ENCODE measurements at places on chromosomes 13 and 19. TPM values are rescaled to one million over a fixed set of nuclear protein-coding genes. Genes with fewer than 3 reads are reported as not detected.

The COG6 gene
- 5.4 TPM for total RNA-seq

DNA sequence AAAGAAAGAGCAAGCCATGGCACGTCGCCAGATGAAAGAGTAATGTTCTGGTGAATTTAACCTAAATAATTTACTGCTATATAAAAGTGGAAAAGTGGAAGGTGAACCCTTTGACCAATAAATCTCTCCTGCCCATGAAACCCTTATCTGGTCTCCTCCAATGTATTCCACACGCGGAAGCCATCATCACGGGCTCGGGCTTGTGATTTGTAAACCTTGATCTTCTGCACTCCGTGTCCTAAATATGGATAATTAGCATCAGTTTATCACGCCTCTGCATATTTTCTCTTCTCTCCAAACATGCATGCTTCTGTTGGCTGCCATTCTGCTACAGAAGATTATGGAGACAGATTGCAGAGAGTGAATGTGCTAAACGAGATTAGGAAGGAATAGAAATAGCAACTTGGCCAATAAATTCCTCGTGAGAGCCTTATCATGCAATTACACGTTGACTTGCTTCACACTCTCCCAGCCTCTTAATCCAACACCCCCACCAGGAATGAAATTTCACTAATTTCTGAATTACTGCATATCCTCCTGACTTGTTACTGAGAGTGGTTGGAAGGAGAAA lies 34.5 kb downstream of the SOX1 start:
- DNase-seq = no peak

- DNase-seq = no peak
These were observed 198.7 kb upstream of the SERP2 start for GRCh38 chr13:44174769-44175425.

GRCh38 chr19:3369337-3370213 lies 3.2 kb downstream of the NFIC start:
- DNase-seq = peak; percentile 83

- DNase-seq = peak; percentile 48
These were observed 45.4 kb downstream of the TPT1 start for GRCh38 chr13:45295536-45295935.

GRCh38 chr19:18179957-18180356 lies 6.3 kb downstream of the IFI30 start:
- DNase-seq = no peak

DNA sequence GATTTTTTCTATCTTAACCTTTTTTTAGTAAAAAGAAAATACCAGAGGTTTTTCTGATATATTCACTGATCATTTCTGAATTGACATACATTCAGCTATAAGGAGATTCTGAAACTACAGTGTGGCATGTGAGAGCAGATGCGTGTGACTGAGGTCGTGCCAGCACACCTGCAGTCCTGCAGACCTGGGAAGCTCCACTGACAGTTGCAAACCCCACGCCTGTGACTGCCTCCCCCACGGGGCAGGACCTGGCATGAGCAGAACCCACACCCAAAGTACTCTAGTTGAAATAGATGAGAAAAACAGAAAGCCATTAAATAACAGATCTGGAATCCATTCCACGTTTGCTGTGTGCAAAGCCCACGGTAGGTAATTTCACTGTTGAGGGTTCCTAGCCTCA lies 80.7 kb downstream of the TEX29 start:
- DNase-seq = no peak

GRCh38 chr13:44240611-44241145 lies 132.9 kb upstream of the SERP2 start:
- DNase-seq = no peak

GRCh38 chr19:17755977-17756670 lies 4.8 kb downstream of the FCHO1 start:
- DNase-seq = no peak

The TTYH1 gene
- total RNA-seq = not detected

DNA sequence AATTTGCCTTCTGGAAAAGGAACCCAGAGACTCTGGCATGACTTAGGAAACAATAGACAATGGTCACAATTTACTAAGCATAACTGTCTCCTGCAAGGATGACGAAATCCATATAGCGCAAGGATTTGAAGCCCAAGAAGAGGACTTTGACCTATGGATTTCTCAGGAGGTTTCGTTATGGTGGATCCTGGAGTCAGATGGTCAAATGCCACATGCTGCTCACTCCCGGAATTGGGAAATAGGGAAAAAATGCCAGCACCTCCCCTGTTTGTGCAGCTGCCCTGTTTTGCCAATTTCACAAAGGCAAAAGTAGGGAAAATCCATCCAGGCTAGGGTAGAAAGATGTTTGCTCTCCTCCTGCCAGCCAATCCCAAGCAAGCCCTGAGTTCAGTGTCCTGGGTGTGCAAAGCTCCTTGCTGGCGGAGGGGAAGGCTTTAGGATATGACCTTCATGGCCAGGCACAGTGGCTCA lies 23.4 kb downstream of the RDH8 start:
- no peak for DNase-seq
